ENCODE measurements at places on chromosomes 11 and 22.
A peak's percentile ranks its signal among the peaks of the same experiment; 100 is the strongest.

DNA sequence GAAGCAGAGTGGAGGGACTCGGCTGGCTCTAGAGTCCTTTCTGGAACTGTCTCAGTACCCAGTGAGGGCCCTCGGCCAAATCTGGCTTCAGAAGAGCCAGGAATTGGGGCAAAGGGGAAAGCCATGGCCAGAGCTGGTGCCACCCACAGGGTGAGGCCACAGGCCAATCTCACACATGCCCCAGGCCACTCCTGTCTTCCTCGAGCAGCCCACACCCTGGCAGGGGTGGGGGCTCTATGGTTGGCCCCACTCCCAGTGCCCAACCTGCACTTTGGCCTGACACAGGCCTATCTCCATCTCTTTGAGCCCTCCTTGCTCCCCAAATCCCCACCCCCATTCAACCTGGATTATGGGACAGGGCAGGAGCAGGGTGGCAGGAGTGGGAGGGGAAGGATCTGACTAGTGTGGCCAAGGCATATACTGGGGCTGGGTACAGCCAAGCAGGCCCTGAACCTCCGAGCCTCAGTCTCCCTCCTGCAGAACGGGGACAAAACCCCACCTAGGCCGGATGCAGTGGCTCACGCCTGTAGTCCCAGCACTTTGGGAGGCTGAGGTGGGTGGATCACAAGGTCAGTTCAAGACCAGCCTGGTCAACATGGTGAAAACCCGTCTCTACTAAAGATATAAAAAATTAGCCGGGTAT, 6.9 kb downstream of the TST start:
- no peak for DNase-seq

GRCh38 chr22:24190596-24191208, 9.4 kb downstream of the SUSD2 start:
- no peak for DNase-seq

DNA sequence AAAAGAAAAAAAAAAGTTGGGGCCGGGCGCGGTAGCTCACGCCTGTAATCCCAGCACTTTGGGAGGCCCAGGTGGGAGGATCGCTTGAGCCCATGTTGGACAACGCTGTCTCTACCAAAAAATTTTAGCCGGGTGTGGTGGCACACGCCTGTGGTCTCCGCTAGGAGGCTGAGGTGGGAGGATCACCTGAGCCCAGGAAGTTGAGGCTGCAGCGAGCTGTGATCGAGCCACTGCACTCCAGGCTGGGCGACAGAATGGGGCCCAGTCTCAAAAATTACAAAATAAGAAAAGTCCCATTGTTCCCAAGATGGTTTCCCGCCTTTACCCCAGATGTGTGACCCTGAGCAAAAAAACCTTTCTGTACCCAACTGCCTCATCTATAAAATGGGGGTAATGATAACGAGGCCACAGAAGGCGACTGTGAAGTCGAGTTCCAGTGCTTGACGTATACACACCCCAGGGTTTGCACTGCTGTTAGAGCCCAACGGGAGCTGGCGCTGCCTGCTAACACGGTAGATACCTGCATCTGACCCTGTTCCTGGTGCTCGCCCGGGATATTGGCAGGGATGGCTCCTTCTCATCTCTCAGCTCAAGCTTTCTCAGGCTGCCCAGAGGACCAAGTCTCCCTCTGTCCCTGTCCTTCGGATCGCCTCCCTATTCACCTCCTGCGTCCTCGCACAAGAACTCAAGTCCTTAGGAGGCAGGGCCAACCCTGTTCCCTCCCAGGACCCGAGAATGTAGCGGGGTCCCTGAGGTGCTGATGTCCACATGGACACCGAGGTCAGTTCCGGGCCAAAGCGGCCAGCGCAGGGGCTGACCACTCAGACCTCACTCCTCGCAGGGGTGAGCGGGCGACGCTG, 1.1 kb upstream of the RPLP2 start:
- DNase-seq: peak; percentile 68

- no peak for DNase-seq
These were observed 670.4 kb downstream of the JRKL start for GRCh38 chr11:97060184-97060583.

DNA sequence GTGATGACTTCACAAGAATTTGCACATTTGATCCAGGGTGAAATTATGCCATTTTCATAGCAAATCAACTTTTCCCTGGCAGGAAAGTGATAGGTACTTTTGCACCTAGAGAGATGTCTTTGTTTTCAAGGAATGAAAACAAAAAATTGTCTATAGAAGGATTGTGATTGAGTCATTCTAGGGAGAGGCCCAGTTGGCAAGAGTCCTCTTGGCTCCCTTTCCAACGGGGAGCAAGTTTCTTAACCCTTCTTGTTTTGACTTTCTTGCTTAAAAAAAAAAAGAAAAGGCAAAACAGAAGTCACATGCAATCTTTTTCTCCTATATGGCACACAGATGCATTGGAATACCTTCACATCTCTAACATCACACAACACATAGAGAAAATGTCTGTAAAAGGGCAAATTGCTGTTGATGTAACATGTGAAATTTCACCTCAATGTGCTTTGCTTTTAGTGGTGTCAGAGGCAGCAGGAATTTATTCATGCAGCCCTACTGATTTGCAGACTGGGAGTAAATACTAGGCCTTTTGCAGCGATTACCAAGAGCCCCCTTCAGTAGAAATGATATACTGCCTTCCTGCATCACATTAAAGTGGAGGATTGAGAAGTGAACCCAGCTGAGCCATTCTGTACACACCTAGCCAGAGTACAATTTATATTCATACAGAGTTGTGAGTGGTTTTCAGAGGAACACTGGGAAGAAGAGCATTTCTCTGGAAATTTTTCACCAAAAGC, 290.7 kb upstream of the MPPED2 start:
- no peak for DNase-seq

Data from hematopoietic multipotent progenitor cell treated with erythropoietin and hydrocortisone succinate and interleukin-3 and kit ligand, for 6 days (in vitro differentiated cells).